ENCODE measurements at places on chromosomes 6 and 20.

- DNase-seq = peak; percentile 68
Observed at GRCh38 chr6:96899019-96899418, 1.3 kb upstream of the NDUFAF4 start.

- no peak for DNase-seq
Observed at GRCh38 chr20:4805663-4806449, 84.1 kb downstream of the PRND start.

DNA sequence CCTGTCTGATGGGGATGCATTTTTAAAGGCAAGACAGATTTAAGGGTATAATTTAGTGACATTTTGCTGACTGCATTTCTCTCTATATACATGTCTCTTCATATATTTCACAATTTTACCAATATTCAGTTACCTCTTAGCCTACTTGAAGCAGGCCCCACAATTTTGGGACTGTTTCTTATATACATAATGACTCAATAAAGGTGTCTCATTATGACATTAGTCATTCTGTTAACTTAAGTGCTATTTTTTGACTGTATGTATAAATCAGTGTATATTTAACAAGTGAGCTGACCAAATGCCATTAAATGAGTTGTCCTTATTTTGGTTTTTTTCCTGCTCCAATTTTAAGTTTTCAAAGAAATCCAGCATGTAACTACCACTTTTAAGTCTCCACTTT, 313.3 kb downstream of the SOX4 start:
- no peak for DNase-seq

GRCh38 chr20:38023181-38024001, 9.9 kb downstream of the TTI1 start:
- peak; percentile 90 for DNase-seq

- DNase-seq = no peak
Observed at GRCh38 chr6:157648561-157648960, 174.5 kb upstream of the SNX9 start.

GRCh38 chr20:33840160-33840559, 29.0 kb downstream of the CHMP4B start:
- no peak for DNase-seq

GRCh38 chr6:18471232-18471964, 84.2 kb downstream of the RNF144B start:
- no peak for DNase-seq

GRCh38 chr20:56417911-56418310, 5.9 kb downstream of the CASS4 start:
- peak; percentile 38 for DNase-seq

DNA sequence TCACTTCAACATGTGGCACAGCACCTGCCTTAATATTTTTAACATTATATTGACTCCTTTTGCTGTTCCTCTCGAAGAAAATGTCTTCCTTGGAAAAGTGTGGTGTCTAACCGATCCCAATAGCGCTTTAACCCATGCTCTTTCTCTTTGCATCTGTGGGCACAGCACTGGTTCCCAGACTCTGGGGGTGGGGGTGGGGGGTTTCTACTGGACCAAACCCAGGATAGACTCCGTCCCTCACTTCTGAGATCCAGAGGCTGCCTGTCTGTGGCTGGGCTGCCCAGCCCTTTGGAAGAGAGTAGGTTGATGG, 3.9 kb upstream of the ZNF292 start:
- no peak for DNase-seq

- no peak for DNase-seq
Observed at GRCh38 chr20:38842026-38842425, 36.5 kb downstream of the PPP1R16B start.

DNA sequence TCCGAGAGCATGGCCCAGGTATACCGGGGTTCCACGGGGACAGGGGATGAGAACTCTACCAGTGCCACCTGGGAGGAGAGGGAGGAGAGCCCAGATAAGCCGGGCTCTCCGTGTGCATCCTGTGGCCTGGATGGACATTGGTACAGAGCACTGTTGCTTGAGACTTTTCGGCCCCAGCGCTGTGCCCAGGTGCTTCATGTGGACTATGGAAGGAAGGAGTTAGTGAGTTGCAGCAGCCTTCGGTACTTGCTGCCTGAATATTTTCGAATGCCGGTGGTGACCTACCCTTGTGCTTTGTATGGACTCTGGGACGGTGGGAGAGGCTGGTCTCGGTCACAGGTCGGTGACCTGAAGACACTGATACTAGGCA, 1.3 kb downstream of the TDRD6 start:
- no peak for DNase-seq

- peak; percentile 98 for DNase-seq
Observed at GRCh38 chr6:7058250-7058923, 49.4 kb upstream of the RREB1 start.

- DNase-seq = no peak
Observed at GRCh38 chr6:12931639-12932038, 215.1 kb downstream of the PHACTR1 start.

- peak; percentile 69 for DNase-seq
Observed at GRCh38 chr6:41505122-41506049, 40.8 kb upstream of the FOXP4 start.

DNA sequence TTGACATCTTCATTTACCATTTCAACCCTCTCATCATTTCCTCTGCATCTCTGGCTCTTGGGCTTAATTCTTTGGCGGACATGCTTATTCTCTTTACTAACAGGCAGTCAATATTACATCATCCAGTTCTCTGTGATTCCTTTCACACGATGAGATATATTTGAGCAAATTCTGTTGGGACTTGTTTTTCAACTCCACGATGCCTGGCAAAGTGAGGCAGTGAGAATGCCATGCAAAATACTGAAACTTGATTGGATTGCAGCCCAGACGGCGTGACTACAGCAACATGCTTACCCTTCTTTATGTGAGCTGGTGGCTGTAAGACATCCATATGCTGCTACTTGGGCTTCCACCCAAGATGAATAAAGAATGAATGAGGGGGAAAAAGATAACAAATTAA, 101.7 kb upstream of the SPACA1 start:
- DNase-seq = no peak

DNA sequence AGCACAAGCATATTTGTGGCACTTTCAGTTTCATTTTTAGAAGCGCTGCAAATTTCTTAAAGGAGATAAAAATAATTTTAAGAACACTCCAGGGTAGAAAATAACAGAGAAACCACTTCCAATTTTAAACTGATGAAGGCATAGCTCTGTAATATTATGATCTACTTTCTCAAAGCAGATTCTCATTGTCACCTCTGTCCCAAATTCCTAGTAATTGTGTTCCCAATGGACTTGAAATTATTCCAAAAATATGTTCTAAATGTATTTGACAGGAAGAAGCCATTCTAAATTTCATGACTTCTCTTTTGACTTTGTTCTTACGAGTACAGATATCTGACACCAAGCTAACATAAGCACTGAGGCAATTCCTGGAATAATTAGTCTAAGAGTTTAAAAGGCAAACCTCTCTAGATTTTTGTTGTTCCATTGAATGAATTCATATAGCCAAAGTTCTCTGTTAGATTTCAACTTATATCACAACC, 140.2 kb upstream of the CARMIL1 start:
- peak; percentile 18 for DNase-seq

GRCh38 chr6:127907960-127908640, 7.2 kb upstream of the THEMIS start:
- DNase-seq = no peak

Data from fibroblast of mammary gland (primary cell).